AG04449 (cell line): ENCODE measurements at places on chromosomes 4 and X.

DNA sequence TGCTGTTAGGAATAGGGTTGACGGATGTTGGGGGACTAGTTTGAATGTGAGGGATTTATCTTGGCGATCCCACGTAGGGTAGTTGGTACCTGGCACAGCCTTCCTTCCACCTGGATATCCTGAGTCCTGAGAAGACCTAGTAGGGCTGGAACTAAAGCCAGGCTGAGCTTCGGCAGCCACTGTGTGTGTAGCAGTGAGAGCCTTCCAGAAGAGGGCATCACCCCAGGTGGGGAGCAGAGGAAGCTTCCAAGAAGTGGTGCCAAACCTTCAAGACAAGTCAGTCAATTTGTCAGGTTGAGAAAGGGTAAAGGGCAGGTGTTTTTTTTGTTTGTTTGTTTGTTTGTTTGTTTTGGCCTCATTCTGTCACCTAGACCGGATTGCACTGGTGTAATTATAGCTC, 1.2 kb upstream of the FGFBP2 start:
- DNase-seq = no peak

DNA sequence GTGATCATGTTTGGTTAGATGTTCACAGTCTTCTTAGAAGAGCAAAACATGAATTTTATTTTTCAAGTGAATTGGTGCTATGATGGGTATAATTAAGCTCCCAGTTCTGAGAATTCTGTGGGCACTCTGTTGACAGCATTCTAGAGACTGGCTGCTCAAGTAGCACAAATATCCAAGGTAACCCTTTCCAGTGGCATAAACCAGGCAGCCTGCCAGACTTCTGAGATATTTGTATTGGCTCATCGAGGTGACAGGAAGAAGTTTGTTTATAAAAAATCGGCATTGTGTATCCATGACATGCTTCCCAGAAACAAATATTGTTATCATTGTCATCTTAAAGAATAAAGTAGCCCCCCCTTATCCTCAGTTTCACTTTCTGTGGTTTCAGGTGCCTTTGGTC, 28.3 kb downstream of the LANCL3 start:
- DNase-seq = no peak

- DNase-seq = no peak
Measured at GRCh38 chr4:105666693-105667092, 41.8 kb downstream of the INTS12 start.

DNA sequence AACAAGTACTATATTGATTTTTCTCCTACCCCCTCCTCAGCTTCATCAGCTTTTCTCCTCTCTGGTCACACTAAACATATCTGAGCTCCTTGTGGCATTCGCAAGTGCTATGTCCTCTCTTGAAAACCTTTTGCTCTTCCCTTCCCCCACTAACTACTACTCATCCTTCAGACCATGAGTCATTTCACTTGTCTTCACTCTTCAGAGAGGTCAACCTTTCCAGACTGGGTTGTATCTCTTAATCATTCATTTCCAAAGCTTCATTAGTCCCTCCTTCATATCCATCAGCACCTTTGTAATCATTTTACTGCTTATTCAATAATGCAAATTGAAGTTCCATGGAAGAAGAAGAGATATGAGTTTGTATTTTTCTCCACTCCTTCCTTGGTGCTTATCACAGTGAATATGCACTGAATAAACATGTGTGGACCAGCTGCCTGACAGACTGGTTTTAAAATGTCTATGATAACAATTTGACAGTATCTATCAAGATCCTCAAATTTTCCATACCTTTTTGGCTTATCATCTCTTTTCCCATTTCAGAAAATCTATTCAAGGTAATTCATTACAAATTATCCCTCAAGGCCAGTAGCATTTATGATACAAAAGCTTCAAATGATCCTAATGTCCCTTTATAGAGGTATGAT, 28.4 kb downstream of the DDX60L start:
- DNase-seq = no peak

- no peak for DNase-seq
Measured at GRCh38 chr4:1748465-1748995, 27.2 kb downstream of the TACC3 start.

DNA sequence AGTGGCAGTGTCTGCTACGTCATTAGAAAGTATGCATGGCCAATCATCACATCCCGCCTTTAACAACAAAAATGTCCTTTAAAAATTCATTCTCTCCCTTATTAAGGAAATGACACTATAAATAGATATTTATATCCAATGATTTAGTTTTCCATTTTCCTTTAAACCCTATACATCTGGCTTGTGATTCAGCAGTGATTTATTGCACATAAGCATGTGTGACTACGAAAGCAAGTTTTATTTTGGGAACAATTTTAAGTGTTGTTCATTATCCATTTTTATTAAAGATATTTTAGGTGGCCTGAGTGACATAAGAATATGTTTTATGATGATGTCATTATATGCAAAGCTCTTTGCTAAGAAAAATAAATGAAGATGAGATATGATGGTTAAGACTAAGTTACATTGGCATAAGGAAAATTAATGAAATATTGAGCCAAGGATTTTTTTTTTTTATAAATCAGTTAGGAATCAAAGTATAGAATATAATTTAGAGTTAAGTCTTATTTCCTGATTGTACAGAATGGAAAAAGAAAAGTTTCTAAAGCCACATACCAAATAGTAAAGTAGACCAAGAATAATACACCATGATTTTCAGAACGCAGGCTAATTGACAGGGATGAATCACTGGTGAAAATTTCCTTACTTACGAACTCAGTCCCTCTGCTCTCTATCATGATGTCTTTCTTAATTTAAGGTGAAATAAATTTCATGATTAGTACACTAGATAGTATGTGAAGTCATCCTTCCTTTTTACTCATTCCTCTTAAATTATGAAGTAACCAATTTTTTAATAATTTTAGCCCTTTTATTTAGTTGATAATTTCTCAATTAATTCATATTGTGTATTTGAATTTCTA, 822.4 kb downstream of the FAT4 start:
- no peak for DNase-seq

GRCh38 chrX:40471965-40472648, 108.7 kb upstream of the ATP6AP2 start:
- DNase-seq = peak; percentile 49

DNA sequence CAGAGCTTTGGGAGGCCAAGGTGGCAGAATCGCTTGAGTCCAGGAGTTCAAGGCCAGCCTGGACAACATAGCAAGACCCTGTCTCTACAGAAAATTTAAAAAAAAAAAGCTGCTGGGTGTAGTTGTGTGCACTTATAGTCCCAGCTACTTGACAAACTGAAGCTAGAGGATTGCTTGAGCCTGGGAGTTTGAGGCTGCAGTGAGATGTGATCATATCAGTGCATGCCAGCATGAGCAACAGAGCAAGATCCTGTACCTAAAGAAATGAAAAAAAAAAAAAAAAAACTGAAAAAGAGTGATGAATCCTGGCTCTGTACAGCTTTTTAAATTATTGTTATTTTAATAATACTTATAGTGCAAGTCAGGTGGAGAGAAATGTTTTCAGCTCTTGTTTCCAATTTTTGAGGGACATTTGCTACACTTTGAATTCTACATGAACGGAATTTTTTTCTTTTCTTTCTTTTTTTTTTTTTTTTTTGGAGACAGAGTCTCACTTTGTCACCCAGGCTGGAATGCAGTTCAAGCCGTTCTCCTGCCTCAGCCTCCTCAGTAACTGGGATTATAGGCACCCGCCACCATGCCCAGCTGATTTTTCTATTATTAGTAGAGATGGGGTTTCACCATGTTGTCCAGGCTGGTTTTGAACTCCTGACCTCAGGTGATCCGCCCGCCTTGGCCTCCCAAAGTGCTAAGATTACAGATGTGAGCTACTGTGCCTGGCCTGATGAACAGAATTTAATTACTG, 215.6 kb downstream of the FSTL5 start:
- DNase-seq = no peak

DNA sequence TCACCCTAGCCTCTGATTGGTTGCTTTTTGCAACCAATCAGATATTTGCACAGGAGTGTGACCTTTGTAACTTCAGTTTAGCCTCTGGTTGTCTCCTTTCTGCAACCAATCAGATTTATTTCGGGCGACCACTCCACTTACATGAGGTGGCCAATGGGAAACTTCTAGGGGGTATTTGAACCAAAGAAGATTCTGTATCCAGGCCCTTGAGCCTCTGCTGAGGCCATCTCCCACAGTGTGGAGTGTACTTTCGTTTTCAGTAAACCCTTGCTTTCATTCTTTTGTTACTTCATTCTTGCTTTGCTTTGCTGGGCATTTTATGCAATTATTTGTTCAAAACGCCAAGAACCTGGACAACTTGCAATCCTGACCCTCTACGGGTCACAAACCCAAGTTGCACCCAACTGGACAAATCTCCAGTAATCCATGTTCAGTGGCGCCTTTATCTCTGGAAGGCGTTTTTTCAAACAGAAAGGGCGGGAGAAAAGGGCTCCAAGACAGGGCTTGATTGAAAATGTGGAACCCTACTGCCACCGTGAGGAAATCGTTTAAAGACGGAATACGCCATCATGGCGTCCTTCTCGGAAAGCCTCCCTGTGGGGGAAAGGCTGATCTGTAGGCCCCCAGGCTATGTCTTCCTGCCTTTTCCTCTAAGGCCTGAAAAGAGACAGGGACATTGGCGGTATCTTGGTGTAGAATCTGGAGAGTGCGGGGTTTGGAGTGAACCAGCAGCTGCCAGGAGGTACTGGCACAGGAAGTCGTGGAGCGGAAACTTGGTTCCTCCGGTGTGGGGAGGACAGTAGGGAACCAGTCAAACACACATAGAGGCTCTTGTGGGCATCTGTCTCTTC, 184.6 kb downstream of the OR13H1 start:
- no peak for DNase-seq

GRCh38 chr4:189124149-189124758, 816.4 kb upstream of the FRG1 start:
- no peak for DNase-seq

- DNase-seq = no peak
Measured at GRCh38 chr4:156116991-156117390, 163.3 kb upstream of the CTSO start.

DNA sequence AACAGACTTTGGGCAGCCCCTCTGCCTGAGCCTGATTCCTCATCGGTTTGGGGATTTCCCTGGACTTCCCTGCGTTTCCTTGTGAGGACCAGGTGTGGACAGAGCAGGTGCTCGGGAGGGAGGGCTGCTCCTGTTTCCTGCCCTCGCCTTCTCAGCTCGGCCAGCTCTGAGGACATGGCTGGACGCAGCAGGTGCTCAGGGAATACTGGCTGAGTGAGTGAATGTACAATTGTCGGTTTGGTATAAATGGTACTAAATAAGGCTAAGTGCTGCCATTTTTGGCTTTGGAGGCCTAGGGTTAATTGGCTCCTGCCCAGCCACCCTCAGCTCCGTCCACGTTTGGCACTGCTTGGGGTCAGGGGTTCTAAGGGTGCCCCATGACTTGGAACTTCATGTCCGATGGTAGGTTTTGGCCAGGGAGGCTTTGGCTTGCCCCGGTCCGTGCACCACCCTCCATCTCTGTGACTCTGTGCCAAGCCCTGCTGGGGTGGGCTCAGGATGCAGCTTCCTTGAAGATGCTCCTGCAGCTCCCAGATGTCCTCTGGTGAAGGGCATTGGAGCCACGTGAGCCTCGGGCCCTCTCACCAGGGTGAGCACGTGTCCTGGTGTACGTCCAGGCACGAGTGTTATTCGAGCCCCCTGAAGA, 45.0 kb upstream of the NKX1-1 start:
- DNase-seq = no peak

DNA sequence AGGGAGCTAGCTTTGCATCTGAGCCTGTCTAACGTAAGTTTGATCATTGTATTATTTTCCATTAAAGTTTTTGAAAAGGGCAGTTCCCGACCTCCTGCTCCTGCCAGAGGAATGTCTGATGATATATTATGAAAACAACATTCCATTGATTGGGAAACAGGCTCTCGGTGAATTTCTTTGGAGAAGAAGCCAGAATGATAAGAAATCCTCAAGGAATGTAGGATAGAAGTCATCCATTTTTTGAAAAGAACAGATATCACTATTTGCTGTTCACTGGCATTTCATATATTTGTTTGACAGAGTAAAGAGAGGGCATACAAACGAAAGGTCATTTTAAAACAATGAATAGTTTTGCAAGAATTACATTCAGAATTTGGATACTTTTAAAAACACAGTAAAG, 781.0 kb upstream of the HTR2C start:
- DNase-seq = no peak

GRCh38 chr4:153084980-153085630, 119.1 kb upstream of the TRIM2 start:
- DNase-seq = peak; percentile 2

GRCh38 chr4:4857809-4858508, 1.5 kb upstream of the MSX1 start:
- no peak for DNase-seq

DNA sequence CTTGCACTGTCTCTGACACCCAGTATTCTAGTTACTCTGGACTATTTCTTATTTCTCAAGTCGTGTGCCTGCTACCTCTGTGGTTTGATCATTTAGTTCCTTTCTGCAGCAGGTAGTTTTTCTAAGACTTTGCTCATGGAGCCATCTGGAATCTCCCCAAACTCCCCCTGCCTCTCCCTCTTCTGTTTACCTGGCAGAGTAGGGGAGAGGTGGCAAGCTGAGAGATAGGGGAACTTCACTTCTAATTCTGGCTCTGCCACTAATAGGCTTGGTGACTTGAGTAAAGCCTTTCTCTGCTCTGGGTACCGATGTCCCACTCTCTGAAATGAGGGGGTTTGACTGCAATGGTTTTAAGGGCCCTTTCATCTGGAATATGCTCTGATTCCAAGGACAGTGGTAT, 141.3 kb downstream of the CPEB2 start:
- no peak for DNase-seq

DNA sequence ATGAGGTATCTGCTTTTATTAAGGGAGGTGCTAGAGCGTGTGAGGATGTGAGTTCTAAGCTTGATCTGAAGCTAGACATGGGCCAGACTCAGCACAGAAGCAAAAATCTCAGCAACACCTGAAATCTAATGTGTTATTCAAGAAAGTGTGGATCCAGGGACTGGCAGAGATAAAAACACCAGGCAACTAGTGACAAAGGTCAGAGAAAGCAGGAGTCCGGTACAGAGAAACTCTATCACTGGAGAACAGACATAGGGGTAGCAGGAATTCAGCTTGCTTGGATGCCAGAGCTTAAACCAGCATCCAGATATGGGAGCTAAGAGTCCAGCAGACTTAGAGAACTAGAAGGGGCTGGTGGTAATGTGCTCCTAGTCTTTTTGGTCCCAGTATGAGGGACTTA, 34.0 kb downstream of the VCX start:
- no peak for DNase-seq

- no peak for DNase-seq
Measured at GRCh38 chrX:15344106-15344505, 8.8 kb upstream of the PIGA start.

GRCh38 chr4:141543706-141544105, 92.7 kb upstream of the IL15 start:
- DNase-seq = no peak
